ENCODE measurements at places on chromosomes 1 and 21.

DNA sequence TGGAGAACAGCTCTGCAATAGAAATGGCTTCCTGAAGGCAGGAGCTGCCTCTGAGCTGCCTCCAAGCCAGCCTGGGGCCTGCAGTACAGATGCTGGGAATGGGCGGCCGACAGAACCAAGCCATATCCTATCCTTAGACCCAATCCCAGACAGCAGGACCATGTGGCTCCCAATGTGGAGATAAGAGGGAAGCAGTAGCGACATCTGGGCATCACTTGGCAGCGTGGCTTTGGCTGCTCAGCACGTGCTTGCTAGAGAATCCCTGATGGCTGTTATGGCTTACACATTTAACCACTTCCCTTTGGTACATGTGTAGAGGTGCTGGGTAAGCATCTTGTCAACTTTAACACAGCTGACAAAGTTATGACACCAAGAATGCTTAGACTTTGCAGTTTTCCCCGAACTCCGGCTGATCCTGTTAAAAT lies 87.7 kb downstream of the MAN1C1 start:
- no peak for DNase-seq

GRCh38 chr1:10541286-10541685 lies 66.5 kb downstream of the PEX14 start:
- no peak for DNase-seq

GRCh38 chr1:30952098-30952497 lies 43.5 kb upstream of the SDC3 start:
- no peak for DNase-seq

- DNase-seq, result peak; percentile 49
Measured at GRCh38 chr1:1777950-1778662, at the start of gene NADK. NADK (minus strand) TSS chr1:1778470; CDS start chr1:1765406, 13,064 bp downstream.

DNA sequence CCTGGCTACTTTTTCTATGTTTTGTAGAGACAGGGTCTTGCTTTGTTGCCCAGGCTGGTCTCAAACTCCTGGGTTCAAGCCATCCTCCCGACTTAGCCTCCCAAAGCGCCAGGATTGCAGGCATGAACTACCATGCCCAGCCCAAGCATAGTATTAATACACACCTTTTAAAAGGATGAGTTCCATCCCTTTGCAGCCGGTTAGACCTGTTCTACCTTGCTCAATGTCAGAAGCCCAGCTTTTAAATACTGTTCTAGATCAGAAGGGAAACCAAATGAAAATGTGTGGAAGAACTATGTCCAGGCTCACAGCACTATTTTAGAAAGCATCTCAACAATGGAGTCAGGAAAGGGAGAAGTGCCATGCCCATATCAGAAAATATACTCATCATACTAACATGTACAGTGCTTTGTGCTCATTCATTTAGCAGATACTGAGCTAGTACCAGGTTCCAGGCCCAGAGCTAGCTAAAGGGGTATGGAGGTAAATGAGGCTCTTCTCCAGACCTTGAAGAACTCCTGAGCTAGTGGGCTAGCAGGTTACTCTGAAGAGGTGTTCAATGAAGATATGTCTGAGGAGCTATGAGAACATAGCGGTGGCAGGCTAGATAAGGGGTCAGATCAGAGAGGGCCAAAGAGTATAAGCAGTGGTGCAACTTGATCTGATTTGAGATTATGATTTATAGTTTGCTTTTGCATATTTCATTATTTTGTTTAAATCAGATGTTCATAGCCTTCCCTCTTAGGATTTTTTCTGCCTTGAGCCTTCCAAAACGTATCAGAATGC lies 78.2 kb downstream of the RNF220 start:
- DNase-seq, result no peak

DNA sequence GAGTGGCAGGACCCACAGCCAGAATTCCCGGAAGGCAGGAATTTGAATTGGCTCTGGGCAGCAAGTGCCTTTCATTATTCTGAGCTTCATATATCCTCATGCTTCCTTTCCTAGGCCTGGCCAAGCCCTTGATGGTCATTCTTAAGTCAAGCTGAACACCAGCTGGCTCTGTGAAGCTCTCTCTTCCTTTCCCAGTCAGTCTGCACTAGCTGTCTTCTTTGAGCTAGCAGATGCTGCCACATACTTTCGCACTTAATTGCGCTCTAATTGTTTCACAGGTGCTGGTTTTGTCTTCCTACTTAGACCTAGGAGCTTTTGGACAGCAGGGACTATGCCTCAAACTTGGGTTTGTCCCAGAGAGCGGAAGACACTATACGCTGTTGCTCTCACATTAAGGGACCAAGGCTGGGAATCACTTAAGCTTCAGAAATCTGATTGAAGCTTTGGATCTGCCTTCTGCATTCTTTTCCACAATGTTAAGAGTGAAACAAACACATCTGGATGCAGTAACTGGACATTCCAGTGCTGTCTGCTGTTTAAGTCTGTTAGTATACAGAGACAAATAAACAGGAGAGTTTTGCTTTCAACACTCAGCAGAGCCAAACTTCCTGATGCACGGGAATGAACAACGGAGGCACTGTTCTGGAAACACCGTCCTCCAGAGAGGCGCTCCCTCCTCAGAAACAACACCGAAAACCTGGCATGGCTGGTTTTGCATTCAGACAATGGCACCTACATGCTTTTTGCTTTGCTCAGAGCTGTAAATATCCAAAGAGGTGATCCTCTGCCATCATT lies 2.2 kb downstream of the TLR5 start:
- no peak for DNase-seq

DNA sequence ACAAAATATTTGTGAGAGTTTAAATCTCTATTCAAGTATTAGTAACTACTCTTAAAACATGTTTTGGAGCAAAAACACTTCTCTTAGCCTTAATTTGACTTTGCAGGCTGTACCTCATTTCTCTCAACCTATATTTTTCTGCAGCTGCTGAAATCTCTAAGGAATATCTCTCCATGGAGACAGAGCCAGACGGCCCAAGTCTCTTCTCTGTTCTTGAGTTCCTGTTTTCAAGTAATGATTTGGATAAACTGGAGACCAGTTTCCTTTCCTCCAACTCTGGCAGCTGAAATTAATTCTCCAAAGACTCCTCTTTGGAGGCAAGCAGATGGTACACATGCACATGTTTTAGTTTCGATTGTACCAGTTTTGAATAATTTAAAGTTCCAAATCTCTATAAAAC lies 659.7 kb upstream of the NEGR1 start:
- no peak for DNase-seq

- no peak for DNase-seq
Measured at GRCh38 chr1:107793896-107794453, 171.0 kb downstream of the VAV3 start.

GRCh38 chr1:237093691-237094090 lies 51.7 kb downstream of the RYR2 start:
- no peak for DNase-seq

- no peak for DNase-seq
Measured at GRCh38 chr1:185546029-185546428, 188.2 kb upstream of the HMCN1 start.

- DNase-seq, result no peak
Measured at GRCh38 chr1:148010527-148010926, 82.3 kb downstream of the GPR89B start.

- no peak for DNase-seq
Measured at GRCh38 chr1:42260376-42261070, 74.5 kb downstream of the FOXJ3 start.

DNA sequence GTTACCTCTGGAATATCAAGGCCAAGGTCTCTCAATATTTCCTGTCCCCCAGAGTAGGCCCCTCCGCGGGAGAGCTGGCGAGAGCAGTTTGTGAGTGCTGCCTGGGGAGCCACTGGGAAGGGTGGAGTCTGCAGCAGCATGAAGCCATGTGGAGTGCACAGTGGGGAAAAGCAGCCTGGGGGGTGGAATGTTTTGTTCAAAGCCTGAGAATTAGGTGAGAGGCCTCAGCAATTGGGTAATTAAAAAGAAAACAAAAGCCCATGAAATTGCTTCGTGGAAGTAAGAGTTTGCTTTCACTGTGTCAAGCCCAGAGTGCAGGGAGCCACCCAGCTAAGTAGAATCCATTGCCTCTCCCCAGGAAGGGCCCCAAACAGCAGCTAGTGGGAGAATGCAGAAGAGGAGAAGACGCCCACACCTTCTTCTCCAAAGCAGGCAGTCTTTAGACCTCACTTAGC lies 30.2 kb upstream of the DISC1 start:
- no peak for DNase-seq

DNA sequence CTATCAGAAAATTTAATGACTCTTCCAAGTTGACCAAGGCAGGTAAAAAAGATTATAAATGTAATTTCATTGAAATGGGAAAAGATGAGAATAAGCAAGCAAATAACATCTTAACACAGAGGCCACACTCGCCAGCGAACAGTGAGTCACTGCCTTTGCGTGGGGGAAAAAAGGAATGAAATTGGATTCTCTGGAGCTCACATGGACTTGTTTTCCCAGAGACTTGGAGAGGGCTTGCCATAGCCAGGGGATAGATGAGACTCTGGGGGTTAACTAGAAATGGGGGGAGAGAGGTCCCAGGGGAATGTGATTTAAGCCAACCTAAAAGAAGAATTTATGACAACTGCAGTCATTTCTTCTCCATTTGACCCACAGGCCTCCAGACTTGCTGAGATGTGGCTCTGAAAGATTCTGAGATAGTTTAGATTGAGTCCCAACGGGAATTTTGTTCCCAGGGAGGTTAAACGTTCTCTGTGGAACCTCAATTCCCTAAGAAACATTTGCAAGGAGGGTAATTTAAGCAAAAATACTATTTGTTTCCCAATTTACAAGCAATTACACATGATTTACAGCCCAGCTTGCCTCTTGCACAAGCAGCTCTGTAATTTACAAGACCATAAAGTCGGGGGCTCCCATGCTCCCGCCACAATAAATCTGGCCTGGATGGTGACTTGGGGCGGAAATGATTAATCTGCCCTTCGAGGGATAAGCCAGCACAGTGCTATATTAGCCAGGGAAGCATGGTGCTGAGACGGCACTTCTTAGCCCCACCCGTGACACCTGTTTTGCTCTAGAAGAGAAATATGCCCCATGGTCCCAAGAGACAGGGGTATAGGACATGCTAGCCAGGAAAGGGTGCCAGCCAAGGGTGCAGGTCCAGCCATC lies 68.8 kb downstream of the GRIK3 start:
- no peak for DNase-seq

GRCh38 chr1:31302709-31303441 lies 6.0 kb downstream of the ZCCHC17 start:
- DNase-seq, result no peak

- no peak for DNase-seq
Measured at GRCh38 chr1:44786138-44786840, 1.7 kb downstream of the BEST4 start.

DNA sequence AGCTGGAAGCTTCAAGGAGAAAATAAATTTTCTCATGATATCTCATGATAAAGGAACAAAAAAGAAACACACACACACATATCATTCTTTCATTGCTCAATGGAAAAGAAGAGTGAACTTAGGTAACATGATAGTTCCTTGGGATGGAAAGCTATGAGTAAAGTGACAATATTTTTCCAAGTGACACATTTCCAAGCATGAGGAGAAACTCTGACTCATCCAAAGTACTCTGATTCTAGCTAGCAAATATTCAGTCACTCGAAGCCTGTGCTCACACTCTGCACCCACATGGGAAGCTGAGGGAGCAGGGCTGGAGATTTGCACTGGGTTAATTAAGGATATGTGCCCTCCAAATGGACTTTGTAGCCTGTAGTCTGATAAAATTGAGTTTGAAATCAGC lies 222.4 kb downstream of the LRRC40 start:
- DNase-seq, result no peak

DNA sequence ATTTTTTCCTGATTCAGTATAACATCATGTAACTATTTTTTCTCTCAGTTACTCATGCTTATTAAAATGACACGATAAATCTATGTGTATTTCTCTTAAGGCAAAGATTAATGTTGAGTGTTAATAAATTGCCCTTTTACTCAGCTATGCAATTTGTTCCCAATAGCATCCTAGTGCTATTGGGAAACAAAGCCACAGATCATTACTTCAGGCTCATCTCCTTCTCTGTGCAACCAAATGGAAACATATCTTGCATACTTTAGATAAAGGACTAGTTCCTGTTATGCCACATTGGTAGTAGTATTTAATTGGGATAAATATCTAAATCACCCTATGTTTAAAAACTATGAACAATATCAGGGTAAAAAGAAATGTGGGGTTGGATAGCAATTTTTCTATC lies 106.2 kb downstream of the PLPPR4 start:
- DNase-seq, result no peak

DNA sequence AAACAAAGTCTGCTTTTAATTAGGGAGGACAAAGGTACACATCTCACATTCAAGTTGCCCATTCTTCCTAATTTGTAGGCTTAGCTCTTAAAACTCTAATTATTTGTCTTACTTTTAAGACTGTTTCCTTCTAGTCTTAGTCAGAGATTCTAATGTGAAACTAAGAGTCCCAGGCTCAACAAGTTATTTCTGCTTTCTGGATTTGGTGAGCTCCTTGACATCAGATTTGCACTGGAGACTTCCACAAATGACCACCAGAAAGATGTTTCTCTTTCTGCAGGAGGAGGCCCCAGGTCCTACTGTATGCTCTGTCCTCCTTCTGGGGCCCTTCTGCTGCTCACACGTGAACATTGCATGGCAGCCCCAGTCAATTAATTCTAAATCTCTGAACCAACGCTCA lies 194.2 kb upstream of the JUN start:
- no peak for DNase-seq

DNA sequence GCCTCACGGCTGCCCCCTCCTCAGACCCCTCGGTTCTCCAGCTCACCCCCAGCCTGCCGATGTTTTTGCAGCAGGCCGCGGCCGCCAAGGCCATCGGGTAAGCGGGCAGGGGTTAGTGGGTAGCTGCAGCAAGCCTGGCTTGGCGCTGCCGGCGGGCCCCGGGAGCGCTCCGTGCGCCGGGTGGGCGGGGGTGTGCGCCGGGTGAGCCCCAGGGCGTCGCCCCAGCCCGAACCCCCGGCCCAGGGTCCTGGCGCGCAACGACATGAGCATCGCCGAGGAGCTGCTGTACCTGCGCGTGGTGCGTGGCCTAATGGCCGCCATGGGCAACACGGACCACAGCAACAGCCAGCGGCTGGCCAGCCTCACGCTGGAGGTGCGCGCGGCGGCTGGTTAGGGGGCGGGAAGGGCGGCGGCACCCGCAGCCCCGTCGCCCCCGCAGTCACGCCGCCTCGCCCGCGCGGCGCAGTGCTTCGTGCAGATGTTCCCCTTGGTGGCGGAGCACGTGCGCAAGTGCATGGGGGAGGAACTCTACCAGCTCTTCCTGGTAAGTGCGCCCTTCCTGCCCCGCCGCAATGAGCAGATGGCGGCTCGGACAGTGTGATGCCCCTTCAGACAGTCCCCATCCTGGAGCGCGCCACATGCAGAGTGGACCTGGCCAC lies 6.5 kb downstream of the RNU5D-1 start:
- DNase-seq, result no peak

- DNase-seq, result no peak
Measured at GRCh38 chr1:116466810-116467557, 93.9 kb downstream of the ATP1A1 start.

GRCh38 chr1:187417520-187417919 lies 588.8 kb downstream of the PLA2G4A start:
- DNase-seq, result no peak

GRCh38 chr1:221241592-221241991 lies 362.3 kb downstream of the HLX start:
- DNase-seq, result no peak

- no peak for DNase-seq
Measured at GRCh38 chr1:18511149-18511873, 30.6 kb downstream of the KLHDC7A start.

Data from stimulated activated CD8-positive, alpha-beta memory T cell treated with anti-CD3 and anti-CD28 coated beads, Interleukin-4, amount 100 ng/mL, for 1 hour (primary cell).